Small intestine (tissue), 16 donors: ENCODE measurements at places on chromosomes 7 and 10.

- no peak for DNase-seq
These were observed 467.4 kb upstream of the FZD8 start for GRCh38 chr10:36109399-36110023.

- no peak for DNase-seq
These were observed 26.9 kb downstream of the VPS41 start for GRCh38 chr7:38881947-38882684.

GRCh38 chr10:112951359-112952281, 1.6 kb downstream of the TCF7L2 start:
- DNase-seq = peak; percentile 58

DNA sequence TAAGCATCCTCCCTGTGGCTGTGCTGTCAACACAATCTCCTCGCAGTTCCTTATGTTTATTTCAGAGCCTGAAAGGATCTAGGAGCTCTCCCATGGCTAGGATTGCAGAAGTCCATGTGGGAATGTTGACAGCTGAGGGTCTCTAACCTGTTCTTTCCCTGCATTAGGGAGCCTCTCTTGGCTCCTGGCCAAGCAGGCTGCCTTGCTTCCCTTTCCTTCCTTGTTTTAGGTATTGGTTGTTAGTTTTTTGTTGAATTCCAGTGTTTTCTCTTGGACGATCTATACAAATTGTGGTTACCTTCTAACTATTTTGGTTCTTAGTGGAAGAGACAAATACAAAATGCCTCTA, 171.8 kb downstream of the MLLT10 start:
- no peak for DNase-seq

DNA sequence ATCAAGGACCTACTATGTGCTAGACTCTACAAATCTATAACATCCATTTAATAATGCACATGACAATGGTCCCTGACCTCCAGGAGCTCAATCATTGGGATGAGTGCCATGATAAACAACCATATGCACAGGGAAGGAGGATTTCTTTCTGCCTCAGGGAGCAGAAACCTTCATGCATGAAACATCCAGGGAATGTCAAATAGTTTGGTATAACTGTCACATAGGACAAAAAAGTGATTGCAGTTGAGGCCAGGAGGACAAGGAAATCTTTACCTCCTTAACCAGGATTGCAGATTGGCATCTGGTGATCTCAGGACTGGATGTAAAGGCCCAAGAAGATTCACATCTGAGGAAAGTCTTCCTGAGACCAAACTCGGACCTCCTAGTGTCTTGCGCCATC, 993.1 kb downstream of the KCNMA1 start:
- no peak for DNase-seq

DNA sequence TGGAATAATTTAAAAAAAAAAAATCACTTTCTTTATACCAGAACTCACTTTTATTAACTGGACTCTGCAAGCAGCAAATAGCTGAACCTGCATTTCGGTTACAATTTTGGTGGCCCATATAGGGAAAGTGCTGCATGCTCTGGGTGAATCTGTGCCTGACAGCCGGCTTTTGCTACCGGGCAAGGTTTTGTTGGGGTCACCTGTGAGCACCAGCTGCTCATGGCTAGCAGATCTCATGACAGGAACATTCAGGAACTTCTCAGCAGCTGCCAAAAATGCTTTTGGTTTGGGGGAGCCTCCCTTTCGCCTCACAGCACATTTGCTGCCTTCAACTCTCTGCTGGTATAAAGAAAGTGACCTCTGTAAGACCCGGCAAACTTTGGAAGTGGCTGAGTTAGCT, 13.2 kb upstream of the CREB3L2 start:
- DNase-seq = no peak

- DNase-seq = no peak
These were observed 22.8 kb downstream of the AKR1C3 start for GRCh38 chr10:5117026-5117425.

- no peak for DNase-seq
These were observed 196.8 kb downstream of the XPNPEP1 start for GRCh38 chr10:109726473-109726872.

GRCh38 chr10:69578508-69578991, 5.3 kb upstream of the NEUROG3 start:
- no peak for DNase-seq

DNA sequence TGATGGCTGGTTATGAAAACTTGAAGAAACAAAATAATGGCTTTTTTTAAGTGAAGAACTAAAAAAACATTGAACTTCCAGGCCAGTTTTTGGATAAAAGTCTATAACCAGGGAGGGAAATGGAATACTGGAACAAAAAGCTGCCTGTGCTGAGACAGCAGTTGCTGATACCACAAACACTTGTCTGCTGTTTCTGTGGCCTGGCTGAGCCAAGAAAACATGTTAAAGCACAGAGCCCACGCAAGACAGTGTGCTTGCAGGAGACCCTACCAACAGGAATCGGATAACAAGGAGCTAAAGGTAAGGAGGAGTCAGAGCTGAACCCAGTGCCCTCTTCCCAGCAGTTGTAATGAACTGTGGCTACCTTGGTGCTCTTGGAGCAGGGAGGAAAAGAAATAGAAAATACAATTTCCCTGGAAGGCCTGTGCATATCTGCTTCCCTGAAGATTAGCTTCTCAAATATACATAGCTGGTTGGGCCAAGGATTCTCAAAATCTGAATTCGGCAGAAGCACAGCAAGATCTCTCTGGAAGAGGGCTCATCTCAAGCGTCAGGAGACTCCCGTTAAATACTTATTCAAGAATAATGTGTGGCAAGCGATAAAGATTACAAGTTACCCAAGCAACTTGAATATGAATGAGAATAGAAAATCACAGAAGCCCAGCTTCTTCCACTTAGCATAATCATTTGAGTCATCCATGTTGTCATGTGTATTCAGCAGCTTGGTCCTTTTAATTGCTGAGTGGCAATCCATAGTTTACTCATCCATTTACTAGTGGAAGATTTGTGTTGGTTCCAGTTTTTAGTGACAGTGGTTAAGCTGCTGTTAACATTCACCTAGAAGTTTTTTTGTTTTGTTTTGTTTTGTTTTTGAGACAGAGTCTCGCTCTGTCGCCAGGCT, 87.6 kb downstream of the NOD1 start:
- DNase-seq = no peak

GRCh38 chr7:131861620-131862346, 305.4 kb upstream of the PODXL start:
- no peak for DNase-seq

GRCh38 chr10:56142092-56142728, 218.8 kb downstream of the ZWINT start:
- no peak for DNase-seq

DNA sequence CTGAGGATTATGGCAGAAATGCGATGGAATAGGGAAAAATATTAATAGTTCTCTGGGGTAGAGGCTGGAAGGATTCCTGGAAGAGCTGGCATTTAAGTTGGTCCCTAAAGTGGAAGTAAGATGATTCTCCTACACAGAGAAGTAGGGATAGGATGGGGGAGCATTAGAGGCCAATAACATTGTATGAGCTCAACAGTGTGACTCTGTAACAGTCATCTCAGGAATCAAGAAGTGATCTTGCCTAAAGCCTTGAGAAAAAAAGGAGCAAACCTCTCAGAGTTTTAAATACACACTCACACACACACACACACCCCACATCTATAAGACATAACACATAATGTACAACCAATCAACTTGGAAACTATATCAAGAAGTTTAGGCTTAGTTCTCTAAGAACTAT, 117.7 kb upstream of the CDK1 start:
- DNase-seq = no peak
